Natural killer cell (primary cell): ENCODE measurements at places on chromosomes 6 and 20.

GRCh38 chr20:51766994-51767866 lies 960 bp downstream of the ATP9A start:
- DNase-seq = peak; percentile 72

GRCh38 chr6:164924674-164925073 lies 384.7 kb downstream of the C6orf118 start:
- no peak for DNase-seq

DNA sequence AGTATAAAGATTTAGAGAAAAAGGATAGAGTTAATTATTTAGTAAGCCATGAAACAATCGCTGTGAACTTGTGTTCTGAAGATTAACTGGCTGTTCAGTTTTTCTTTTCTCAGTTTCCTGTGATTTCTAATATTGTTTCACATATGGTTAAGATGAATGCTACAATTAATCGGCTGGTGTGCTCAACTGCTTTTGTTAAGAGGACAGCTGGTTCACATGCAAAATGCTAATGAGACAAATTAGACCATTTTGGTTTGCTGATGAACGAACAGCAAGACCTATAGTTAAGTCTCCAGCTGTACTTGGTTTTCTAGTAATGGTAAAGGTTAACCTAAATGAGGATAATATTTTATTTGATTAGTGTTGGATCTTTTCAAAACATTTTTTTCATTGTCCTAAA lies 10.8 kb upstream of the NHSL1 start:
- no peak for DNase-seq

DNA sequence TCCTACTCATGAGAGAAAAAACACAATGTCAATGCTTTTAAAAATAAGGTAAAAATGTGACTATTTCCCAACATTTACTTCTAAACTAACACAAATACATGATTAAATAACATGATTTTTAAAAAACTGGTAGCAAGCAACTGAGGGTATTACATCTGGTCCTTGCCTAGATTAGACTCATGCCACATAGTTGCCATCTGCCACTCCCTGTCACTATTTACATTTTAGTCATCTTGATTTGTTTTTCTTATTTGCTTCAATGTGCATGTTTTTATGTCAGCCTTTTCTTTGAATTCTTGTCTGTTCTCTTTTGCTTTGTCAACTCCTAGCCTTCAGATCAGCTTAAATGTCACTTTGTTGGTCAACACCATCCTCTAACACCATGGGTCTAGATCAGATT lies 207.0 kb upstream of the SIM1 start:
- DNase-seq = no peak

DNA sequence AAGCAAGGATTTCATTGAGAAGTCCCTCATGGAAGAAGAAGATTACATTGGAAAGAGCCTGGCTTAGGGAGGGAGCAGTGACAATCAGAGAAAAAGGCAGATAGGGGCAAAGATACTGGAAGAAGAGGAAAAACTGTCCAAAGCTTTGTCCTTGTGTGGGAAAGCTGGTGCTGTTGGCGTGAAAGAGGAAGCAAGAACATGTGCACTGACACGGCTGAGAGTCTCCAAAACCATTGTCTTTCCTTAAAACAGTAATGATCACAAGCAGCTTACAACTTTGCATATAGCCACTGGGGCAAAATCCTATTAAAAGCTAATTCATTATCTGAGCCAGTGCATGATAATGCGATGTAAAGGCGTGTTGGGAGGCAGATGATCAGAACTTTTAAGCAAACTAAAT lies 85.1 kb upstream of the ESR1 start:
- DNase-seq = no peak

DNA sequence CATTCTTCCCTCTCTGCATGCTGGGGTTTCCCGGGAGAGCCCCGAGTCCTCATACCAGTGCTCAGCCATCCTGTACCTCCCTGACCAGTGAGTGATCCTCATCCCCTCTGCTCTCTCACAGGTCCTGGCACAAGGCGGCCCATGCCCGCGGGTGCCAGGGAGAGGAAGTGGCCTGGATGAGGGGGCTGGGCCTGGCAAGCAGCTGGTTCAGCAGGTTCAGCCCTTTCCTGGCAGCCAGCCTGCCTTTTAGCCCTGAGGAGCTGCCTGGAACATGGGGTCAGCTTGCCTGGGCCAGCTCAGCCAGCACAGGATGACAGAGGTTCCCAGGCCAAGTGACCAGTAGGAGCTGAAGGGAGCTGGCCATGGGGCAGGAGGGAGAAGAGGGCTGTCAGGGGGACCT lies 10.9 kb downstream of the MOCS1 start:
- no peak for DNase-seq

- no peak for DNase-seq
These were observed 23.6 kb upstream of the RIPOR2 start for GRCh38 chr6:24959319-24959718.

- no peak for DNase-seq
These were observed 47.6 kb downstream of the PPP1R3G start for GRCh38 chr6:5132731-5133130.

GRCh38 chr20:45191926-45192325 lies 14.9 kb upstream of the SEMG1 start:
- DNase-seq = no peak

- no peak for DNase-seq
These were observed 38.6 kb upstream of the B3GAT2 start for GRCh38 chr6:70995411-70995810.

DNA sequence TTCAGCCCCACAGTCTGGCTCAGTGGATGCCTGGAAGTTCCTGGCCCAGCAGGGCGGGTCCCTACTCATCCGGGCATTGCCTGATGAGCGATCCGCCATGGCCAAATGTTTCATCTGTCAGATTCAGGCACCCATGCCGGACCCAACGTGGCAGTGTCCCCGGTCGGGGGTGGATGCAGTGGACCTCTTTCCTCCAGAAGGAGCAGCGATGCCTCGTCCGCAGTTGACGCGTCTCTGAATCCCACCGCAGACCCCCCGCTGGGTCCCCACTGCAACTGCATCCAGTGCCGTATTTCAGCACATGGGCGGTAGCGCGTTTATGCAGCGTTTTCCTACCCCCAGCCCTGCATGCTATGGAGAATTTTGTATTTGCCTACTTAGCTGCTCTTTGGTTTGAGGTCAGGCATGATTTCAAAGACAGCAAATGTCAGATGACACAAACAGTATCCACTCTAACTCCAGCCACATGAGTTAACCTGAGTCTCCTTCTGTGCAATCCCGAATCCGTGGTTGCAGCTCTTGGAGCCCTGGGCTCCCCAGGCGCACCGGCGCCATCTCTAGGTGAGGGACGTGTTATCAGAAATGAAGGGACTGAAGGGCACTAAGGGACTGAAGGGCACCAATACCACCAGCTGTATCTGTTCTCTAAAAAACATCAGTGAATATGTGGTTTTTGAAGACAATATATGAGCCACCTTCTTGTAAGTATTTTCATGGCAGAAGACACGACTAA lies 72.6 kb upstream of the THBS2 start:
- no peak for DNase-seq
